ENCODE measurements at places on chromosomes 2 and 18. TPM values are rescaled to one million over a fixed set of nuclear protein-coding genes. Genes with fewer than 3 reads are reported as not detected.
A peak's percentile ranks its signal among the peaks of the same experiment; 100 is the strongest.

- DNase-seq, result no peak
Observed at GRCh38 chr18:57754577-57755338, 48.4 kb downstream of the ATP8B1 start.

DNA sequence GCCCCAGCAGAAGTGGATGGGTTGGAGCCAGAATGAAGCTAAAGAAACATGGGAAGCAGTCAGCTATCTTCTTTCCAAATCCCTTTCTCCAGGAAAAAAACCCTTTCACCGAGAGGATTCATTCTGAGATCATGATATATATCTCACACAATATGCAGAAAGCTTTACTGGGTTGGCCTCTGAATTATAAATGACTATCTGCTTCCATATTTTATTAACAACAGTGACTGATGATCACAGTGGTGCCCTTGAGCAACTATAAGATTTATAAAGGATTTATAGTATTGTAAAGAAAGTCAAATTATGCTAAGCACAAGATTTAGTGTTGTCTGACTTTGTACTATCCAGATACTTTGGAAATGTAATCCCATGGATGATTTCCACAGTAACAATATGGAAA is 180.3 kb downstream of the KCNE4 start:
- DNase-seq, result no peak

DNA sequence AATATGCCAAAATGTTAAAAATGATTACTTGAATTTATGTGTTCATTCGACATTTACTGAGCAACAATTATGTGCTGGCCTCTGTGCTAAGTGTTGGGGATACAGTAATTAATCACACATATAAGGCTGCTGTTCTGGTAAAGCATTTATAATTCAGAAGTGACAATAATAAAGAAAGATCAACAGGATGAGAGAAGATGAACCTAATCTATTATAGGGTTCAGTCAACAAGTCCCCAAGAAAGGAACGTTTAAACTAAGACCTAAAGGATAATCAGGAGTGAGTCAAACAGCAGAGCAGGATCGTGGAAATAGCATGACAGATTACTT is 60.1 kb upstream of the COX7A2L start:
- no peak for DNase-seq

GRCh38 chr2:64014628-64015027 is 4.6 kb downstream of the VPS54 start:
- DNase-seq, result no peak

DNA sequence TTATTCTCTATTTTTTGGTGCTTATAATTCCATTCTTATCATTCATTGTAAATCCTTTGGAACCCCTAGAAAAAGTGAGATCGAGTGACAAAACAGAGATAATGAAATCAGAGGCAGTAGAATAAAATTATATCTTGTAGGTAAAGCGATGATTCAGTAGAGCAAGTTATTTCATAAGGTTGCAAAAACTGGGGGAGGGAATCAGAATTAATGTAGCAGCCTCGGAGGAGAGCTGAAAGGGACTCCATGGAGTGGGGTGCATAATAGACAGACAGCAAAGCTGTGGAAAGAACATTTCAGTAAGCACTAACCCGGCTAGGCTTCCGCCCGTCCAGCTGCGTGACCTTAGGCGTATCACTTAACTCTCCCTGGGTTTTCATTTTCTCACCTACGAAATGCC is 289.7 kb downstream of the EN1 start:
- DNase-seq, result no peak

GRCh38 chr2:3449086-3449485 is 69.6 kb downstream of the TRAPPC12 start:
- no peak for DNase-seq

DNA sequence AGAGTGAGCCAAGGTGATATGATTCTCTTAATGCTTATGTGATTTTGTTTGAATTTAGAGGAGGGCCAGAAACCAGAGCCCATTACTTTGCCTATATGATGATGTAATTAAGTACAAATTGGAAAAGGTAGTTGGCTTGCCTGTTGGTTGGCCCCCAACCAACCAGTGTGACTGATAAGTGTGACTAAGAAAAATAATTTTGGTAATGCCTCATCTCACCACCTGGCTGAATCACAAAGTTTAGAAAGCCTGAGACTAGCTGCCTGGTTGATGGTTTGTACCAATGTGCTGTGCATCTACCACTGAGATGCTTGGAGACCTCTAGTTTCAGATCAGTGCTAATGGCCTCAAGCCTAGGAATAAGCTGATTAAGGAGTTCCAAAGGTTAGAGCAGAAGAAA is 338.7 kb downstream of the CDH2 start:
- DNase-seq, result no peak

DNA sequence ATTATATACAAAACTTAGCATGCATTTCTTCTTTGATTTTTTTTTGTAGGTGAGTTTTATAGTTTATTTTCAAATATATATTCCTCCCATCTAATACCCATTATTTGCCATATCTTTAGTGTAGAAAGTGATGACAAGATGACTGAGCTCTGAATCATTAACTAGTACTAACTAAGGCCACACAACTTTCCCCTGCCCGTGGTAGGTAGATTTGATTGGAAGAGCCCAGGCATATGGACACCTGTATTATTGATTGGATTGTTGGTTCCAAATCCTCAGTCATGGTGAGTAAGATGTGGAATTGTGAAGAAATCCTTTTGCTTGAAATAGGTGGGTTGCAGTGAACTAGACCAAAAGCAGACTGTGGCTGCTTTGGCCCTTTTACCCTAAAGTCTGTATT is 54.8 kb downstream of the ABI2 start:
- no peak for DNase-seq

DNA sequence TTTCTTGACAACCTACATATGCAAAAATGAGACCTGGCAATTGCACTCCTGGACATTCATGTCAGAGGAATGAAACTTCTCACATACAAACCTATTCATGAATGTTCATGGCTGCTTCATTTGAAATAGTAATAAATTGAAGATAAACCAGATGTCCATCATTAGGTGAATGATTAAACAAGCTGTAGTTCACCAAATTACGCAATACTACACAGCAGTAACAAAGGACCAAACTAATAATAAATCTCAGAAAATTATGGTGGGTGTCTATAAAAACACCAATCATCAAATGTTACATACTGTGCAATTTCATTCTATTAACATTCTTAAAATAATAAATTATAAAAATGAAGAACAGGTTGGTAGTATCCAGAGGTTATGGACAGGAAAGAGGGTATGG is 13.5 kb downstream of the DOK6 start:
- DNase-seq, result no peak

SLC38A11 gene
- total RNA-seq, result 5.0 TPM

ASB18 gene
- 0.78 TPM for total RNA-seq

GREB1 gene
- 1.4 TPM for total RNA-seq

- DNase-seq, result no peak
Observed at GRCh38 chr18:41732356-41732755, 222.7 kb upstream of the PIK3C3 start.

DNA sequence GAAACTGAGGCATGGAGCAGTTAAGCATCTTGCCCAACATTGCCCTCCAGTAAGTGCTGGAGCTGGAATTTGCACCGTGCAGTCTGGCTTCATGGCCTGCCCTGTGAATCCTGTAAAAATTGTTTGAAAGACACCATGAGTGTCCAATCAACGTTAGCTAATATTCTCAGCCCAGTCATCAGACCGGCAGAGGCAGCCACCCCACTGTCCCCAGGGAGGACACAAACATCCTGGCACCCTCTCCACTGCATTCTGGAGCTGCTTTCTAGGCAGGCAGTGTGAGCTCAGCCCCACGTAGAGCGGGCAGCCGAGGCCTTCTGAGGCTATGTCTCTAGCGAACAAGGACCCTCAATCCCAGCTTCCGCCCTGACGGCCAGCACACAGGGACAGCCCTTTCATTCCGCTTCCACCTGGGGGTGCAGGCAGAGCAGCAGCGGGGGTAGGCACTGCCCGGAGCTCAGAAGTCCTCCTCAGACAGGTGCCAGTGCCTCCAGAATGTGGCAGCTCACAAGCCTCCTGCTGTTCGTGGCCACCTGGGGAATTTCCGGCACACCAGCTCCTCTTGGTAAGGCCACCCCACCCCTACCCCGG is 1.3 kb downstream of the PROC start:
- no peak for DNase-seq

DNA sequence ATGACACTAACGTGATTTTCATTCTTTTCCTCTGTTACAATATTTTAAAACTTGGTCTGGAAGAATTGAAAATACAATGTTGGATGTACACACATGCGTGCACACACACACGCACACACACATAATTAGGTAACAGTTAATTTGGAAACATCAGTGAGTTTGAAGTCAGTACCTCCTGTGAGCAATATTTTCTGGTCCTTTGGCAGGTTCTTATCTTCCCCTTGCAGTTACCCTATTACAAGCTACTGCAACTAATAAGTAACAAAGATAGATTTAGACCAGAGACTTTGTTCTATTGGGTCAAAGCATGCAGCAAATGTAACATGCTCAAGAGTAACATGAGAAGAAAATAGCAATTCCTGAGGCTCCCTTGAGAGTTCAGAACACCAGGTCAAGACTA is 73.3 kb downstream of the ZNF385B start:
- DNase-seq, result no peak

LGALSL gene
- total RNA-seq, result 53.7 TPM

DNA sequence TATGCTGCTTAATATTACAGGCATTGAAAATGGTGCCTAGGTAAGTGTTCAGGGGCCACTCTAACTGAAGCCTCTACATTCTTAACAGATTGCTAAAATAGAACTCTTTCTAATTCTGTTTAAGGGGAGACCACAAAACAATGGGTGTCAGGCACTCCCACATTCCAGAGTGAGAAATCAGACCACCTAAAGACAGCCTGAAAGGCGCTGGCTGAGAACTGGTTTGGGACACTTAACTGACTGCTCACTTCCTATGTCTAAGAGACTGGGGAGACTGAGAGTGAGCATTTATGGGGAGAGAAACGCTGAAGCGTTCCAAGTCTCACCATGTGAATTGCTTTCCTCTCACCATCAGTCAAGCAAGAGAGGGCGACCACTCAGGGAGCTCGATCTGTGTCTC is 108.8 kb upstream of the ITGB6 start:
- no peak for DNase-seq

CYP27C1 gene
- total RNA-seq, result 2.2 TPM

GRCh38 chr2:239531456-239532241 is 130.8 kb upstream of the HDAC4 start:
- DNase-seq, result no peak

GRCh38 chr18:24033641-24034412 is 19.3 kb downstream of the TTC39C start:
- no peak for DNase-seq

GRCh38 chr2:219250049-219250781 is 2.8 kb upstream of the TUBA4B start:
- no peak for DNase-seq

DNA sequence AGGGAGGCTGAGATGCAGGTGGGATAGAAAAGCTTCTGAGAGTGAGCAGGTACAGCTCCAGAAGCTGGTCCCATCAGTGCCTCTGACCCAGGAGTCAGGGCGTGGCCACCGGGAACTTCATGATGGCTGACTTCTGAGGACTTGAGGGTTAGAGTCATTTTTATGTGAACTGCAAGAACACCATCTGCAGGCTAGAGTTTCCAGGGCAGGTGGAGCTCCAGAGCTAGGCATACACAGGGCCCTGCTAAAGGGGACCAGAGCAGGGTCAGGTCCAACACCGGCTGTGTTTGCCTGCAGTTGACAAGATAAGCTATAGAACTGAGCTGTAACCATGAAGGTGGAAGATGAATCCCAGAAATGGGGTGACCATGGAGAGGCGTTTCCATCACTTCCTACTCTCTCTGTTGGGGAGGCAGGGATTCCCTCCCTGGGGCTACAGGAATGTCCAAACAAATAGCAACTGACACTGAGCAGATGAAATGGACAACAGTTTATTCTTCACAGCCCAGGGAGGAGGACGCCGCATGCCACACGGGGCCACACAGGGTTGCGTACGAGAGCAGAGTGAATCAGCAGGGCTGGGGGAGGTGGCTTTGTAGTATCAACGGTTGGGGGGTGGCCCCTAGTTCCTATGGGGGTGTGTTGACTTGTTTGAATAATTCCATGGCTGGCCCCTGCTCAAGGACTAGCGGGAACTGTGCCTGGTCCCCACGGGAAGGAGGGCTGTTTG is 77.6 kb upstream of the ZNF516 start:
- DNase-seq, result no peak

GKN1 gene
- total RNA-seq, result not detected

GRCh38 chr2:40824278-40824677 is 372.4 kb upstream of the SLC8A1 start:
- DNase-seq, result no peak

GRCh38 chr2:108607706-108608301 is 73.5 kb downstream of the LIMS1 start:
- DNase-seq, result no peak

GRCh38 chr2:145038041-145038525 is 518.2 kb upstream of the ZEB2 start:
- peak; percentile 39 for DNase-seq

GBX2 gene
- not detected for total RNA-seq

DUSP19 gene
- 19.3 TPM for total RNA-seq

GAREM1 gene
- 22.0 TPM for total RNA-seq

- DNase-seq, result peak; percentile 47
Observed at GRCh38 chr2:7044253-7045250, 127.3 kb downstream of the RNF144A start.

DNA sequence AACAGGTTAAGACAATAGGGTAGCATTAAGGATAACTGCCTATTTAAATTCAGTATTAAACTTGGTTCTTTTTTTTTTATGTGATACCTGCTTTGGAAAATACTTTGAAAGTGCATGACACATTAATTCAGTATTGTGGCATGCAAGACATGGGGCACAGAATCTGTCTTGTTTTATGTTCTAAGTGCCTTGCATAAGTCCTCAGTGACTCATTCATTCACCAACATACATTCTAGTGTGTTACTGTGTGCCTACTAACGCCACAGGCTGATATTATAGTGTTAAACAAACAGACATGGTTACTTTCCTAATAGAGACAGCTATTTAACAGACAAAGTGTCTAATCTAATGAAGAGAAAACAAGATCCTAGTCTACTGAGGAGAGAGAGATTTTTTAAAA is 91.7 kb downstream of the GCA start:
- DNase-seq, result no peak

GRCh38 chr2:213107728-213108127 is 43.7 kb downstream of the IKZF2 start:
- no peak for DNase-seq

DNA sequence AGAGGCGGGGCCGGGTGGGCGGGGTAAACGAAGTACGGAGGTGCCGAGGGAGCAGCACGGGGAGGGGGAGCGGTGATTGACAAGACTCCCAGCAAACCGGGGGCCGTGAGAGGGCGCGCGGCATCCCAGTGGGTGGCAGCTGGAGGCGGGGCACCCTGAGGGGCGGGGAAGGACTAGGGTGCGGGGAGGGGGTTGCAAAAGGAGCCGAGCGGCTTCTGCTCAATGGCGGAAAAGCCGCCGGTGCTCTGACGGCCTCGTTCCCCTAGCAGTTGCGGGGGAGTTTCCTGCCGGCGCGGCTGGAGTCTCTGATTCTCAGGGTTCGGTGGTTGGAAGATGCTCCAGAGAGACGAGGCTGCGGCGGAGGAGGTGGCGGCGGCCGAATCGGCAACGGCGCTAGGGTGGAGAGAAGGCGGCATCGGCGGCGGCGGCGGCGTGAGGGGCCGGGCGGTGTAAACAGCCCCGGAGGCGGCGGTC is at the start of gene PPM1B:
Gene PPM1B (plus strand): TSS at position 195 of the 474 bp plus-strand sequence. CDS start 32,325 bp downstream, outside the sequence.
- peak; percentile 100 for DNase-seq

GRCh38 chr2:217656316-217656715 is 346.5 kb downstream of the TNS1 start:
- no peak for DNase-seq

Measured in occipital lobe (tissue), 3 donors.